T-helper 1 cell treated with Interleukin-12 subunit alpha and Interleukin-12 subunit beta and Interleukin-4 antibody, amounts not matched to agents 30 ng/mL and 1 ng/mL, for 36 hours (primary cell): ENCODE measurements at places on chromosomes 2 and 18. TPM values are rescaled to one million over a fixed set of nuclear protein-coding genes. Genes with fewer than 3 reads are reported as not detected.

CD8B2 gene
- total RNA-seq, result 0.15 and 0.46 TPM in 2 replicates

SKA1 gene
- 23.7 and 27.0 TPM in 2 replicates for total RNA-seq

DNAJC5G gene
- total RNA-seq, result not detected in 2 replicates

FAM124B gene
- total RNA-seq, result 0.39 and 0.42 TPM in 2 replicates

OSBPL6 gene
- 1.1 and 1.7 TPM in 2 replicates for total RNA-seq

DSG1 gene
- not detected in 2 replicates for total RNA-seq
